ENCODE measurements at places on chromosomes 6 and 20.

GRCh38 chr6:112920994-112921393, 573.9 kb downstream of the RFPL4B start:
- no peak for DNase-seq

- DNase-seq: no peak
These were observed 167.3 kb downstream of the TRMT11 start for GRCh38 chr6:126153661-126154060.

- DNase-seq: no peak
These were observed 12.7 kb upstream of the PRELID3B start for GRCh38 chr20:59055302-59055701.

DNA sequence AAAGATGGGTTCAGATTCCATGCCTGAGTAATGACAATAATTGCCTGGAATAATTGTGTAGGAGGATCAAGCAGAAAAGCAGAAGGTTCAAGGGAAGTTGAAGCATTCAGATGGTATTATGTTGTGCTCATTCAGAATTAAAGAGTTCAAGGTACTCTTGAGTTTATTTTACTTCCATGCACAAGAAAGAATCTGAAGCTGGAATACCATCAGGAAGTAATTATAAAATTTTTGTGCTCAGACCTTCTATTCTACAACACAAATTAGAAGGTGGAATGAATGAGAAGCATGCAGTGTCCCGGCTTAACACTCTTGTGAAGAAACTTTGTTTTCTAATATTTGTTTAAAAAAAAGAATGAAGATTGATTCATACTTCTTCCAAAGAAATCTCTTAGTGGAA, 139.4 kb upstream of the ENPP5 start:
- no peak for DNase-seq

- no peak for DNase-seq
These were observed 8.8 kb downstream of the MDFI start for GRCh38 chr6:41647061-41647511.

DNA sequence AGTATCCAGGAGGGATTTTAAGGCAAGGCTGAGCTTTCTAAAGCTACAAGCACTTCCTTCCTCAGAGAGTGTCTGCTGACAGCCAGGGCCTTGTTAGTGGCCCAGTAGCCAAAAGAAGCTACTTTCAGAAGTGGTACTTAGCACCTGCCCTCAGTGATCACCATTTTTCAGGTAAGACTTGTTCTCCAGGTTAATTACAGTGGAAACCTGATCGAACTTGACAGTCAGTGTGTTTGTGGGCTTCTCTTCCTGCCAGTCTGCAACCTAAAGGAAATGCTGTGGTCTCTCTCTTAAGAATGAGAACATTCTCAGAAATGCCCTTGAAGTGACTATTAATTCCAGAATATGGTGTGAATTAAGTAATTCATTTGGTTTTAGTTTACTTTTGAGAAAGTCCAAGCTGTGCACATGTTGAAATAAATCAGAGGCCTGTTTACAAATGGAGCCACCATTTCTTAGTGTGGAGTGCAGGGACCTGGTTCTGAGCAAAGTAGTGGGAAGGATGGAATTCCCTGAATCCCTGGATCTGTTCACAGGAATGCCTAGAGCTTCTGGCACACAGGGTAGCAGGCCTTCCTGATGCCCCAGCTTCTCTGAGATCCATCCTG, 185.3 kb upstream of the AGPAT4 start:
- DNase-seq: no peak

DNA sequence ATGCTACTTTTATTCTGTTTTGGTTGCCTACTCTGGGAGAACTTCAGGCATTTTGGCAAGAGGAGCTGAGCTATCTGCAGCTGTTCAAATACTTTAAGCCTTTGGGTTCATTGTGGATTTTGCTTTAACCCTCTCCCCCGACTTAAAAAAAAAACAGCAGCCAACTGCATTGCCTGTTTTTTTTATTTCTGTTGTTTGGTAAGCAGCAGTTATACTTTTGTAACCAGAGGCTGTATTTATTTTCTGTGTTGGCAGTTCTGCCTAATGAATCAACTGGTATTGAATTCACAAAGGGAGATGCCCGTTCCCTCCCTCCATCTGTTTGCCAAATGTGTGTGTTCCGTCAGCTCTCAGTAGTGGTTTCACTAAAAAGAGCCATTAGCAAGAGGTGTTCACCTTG, 484.0 kb downstream of the UTRN start:
- DNase-seq: no peak

- no peak for DNase-seq
These were observed 220.4 kb downstream of the PLCB1 start for GRCh38 chr20:8352486-8352885.

- no peak for DNase-seq
These were observed 347.3 kb upstream of the CNR1 start for GRCh38 chr6:88513471-88513870.

GRCh38 chr6:101393251-101393828, at the start of gene GRIK2:
GRIK2 (plus strand) TSS chr6:101393708.
- DNase-seq: no peak
